ENCODE measurements at places on chromosomes 3 and 15.

DNA sequence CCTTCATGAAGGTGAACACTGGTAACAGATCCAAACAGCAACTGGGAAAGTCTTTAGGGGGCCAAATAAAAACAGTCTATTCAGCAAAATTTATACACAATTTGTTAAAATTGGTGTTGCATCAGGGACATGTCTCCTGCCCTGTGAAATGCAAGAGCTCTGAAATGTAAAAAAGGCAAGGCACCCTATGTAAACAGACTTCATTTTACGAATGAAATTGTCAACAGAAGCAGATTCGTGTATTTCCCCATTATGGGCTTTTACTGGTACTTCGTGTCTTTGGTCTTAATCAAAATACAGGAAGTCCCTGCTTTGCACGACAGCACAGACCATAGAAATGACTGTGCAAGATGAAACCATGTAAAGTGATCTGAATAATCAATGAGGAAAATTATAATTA lies 127.3 kb upstream of the THBS1 start:
- no peak for DNase-seq

DNA sequence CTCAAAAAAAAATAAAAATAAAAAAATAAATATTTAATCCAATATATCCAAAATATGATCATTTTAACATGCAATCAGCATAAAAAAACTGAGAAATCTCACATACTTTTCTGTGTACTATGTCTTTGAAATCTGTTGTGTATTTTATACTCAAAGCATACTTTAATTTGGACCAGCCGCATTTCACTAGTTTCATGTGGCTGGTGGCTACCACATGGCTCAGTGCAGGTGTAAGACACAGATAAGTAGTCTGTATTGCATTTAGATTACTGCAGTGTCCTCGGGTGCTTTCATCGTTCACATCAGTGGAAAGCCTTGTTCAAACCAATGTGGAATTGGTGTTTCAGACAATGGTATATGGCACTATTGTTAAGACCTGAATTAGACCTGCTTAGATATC lies 11.0 kb downstream of the CRTC3 start:
- DNase-seq, result no peak

- no peak for DNase-seq
Measured at GRCh38 chr3:178388473-178388872, 147.8 kb upstream of the KCNMB2 start.

DNA sequence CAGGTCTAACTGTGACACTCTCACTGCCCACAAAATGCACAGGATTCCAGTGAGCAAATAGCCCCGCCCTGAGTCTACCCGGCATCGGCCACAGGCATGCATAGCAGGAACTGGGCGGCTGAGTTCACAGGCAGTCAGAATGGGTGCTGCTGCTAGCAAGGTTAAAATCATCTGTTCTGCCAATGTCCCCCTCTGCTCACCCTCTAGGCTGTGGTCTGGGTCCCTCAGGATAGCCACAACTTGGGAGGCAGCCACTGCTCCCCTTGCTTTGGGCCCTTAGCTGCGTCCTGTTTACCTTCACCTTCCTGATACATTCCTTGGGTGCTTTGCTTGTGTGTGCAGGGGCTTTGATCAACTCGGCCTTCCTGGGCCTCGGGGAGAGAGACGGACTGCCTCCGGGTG lies 232.9 kb upstream of the RGMA start:
- DNase-seq, result no peak

DNA sequence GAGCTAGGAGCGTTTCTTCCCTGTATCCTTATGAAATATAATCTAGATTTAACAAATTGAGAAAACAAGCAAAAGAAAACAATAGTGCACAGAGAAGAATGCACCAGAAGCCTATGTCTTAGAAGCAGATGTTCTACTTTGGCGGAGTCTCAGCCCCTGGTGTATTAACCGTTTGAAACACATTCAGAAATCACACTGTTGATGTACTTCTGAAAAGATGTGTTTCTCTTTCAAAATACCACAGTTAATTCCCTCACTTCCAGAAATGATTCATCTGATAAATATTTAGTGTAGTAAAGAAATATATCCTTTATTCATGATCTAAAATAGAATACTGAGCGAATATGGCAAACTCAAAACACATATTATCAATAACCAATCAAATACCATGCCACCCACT lies 77.7 kb downstream of the CBLB start:
- no peak for DNase-seq

DNA sequence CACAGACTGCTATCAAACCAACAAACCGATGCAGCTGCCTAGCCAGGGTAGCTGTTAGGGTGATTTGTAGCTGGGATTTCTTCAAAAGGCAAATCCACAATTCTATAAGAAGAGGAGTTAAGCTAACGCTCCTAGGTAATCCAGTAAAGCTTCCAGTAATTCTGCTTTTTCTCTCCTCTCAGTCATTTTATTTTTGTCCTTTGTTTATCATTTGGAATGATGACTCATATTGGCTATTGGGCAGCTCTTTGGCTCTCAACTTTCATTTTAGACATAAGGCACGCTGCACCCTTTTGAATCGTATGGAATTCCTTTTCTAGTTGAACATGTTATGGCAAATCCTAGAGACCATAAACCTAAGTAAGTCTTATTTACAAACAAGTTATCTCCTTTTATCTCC lies 53.2 kb upstream of the PPARG start:
- DNase-seq, result no peak

DNA sequence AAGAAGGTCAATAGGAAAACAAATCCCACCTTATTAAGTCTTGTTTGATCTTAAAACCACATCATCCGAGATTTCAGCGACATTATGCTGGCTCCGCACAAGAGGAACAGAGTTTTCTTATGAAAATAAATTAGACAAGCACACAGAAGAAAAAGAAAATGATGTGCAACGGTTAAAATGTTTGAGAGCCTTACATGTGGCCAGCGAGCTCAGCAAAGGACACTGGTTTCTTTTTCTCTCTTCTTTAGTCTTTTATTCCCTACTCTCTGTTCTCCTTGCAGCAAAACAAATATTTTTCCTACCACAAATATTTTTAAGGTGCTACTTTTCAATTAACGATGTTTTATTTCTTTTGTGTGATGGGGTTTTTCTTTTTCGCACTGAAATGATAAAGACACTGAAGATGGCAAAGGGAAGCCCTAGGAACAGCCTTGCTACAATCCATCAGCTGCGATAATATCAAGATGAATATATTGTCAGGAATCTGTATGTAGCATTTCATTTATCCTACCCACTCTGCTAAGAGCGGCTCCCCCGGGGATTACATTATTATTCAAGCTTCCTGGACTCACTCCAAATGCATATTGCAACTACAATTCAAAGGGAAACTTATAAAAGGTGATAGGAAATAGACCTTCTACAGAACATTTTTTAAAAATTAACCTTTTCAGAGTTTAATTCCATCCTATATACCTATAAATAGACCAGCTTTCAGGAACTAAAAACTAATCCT lies 72.9 kb downstream of the ANXA2 start:
- DNase-seq, result no peak

All from forelimb muscle (tissue), 1 donor.